Fibroblast of the aortic adventitia (primary cell): ENCODE measurements at places on chromosomes 5 and 9.

- peak; percentile 27 for DNase-seq
These were observed 329.5 kb downstream of the BNC2 start for GRCh38 chr9:16540743-16541613.

- peak; percentile 20 for DNase-seq
These were observed 4.5 kb downstream of the BRD9 start for GRCh38 chr5:887947-888637.

DNA sequence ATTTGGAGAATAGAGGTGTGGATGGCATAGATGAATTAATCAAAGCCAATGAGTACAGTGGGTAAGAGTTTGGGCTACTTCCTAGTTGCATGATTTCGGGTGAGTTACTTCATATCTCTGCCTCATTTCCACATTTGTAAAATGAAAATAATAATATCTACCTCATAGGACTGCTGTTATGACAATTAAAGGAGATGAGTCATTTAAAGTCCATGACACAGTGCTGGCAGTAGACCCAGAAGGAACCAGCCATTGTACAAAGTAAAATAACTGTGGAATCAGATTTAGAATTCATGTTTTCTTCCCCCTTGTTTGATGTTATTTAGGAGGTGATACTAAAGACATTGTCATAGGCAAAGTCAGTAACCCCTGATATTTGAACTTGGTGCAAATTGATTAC is 139.5 kb upstream of the SLC27A6 start:
- DNase-seq: peak; percentile 19

- DNase-seq: no peak
These were observed 55.9 kb upstream of the EGFL7 start for GRCh38 chr9:136606687-136607333.

DNA sequence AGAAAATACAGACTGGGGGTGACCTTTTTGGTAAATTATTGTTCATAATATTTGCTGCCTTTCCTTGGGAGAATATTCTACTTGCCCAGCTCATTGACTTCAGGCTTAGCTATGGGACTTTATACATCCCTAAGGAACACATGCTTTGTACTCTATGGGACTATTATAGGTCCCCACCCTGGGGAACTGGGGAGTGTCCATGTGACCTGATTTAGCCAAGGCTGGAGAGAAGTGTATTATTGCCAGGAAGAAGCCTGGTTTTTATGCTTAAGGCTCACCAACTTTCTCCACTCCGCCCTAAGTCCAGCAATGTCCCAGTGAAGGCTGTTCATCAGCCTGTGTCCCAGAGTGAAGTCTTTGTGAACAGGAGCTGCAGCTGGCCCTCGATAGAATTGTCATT is 16.6 kb upstream of the DRD1 start:
- no peak for DNase-seq

DNA sequence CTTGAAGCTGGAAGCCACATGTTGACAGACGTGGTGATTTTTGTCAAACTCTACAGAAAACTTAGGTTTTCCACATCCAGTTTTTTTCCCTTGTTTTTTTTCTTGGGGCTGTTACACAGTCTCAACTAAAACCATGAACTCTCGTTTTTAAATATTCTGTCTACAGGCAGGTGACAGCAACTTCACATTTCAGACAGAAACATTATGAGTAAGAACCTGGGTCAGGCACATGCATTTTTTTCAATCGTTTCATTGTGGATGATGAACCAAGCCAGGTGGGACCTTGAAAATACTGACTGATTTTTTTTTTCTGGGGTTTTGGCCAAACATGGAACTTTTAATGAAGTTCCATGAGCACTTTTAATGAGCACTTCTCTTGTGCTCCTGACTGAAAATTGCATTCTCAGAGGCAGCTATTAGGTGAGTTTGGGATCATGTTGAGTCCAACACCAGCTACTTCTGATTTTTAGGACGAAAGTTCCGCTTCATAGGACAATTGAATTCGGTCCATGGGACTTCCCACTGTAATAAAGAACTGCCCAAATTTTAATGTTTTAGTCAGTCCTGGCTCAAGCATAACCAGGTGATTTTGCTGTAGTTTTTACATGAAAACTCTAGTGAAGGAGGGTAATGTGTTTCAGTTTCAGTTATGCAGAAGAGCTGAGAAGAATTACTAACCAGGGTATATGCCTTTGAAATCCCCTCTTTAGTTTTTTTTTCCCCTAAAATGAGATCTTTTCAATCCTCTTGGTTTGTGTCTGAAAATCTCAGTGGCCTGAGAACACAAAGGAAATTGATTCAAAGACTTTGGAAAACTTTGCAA is 93.2 kb upstream of the ADAMTS16 start:
- no peak for DNase-seq

DNA sequence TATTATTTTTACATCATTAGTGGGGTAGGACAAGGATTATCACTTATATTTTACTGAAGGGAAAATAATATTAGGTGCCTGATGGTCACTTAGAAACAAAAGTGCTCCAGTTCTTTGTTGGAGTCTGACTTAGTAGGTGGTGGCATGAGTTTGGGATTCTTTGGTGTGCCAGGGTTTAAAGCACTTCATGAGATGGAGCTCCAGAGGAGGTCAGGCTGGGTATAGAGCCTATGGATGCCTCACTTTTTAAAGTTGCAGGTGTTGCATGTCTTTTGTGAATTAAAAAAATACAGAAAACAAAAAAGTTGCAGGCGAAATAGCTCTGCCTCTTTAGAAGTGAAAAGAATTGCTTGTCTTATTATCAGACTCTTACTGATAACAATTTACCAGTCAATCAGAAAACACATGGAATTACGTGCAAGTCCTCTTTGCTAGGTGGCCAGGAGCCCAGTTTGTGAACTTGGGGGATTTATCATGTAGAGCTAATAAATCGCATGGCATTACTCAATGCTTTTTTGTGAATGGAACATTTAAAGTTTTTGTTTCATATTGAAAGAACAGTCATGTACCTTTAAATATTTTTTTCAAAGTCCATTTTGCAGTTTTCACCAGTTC is 1.6 kb downstream of the ITK start:
- no peak for DNase-seq

DNA sequence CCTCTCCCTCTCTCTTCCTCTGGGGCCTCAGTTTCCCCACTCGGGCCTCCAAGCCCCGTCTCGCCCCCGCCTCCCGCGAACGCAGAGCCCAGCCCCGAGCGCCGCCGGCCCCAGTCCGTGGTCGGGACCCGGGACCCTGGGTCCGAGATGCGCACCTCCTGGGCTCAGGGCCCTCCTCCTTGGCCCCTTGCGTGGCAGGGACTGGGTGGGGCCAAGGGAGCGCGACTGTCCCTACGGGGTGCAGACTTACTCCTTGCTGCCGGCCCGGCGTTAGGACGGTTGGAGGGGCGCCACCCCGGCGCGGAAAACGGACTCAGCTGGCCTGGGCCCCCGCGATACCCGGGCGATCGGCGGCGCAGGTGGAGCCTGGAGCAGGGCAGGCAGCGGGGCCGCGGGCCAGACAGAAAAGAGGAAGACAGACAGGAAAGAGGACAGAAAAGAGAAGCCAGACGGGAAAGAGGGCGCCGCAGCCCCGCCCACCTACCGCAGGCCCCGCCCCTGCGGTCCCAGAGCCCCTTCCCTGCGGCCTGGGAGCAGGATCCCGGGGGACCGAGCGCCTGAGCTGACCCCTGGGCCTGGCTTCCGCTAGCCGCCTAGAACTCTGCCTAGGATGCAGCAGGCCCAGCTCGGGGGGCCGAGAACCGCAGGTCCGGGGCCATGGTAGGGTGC is at the start of gene GBGT1:
Gene GBGT1, minus strand, starts transcription at position 411 of the 669 bp plus-strand sequence. CDS start 1,502 bp downstream, outside the sequence.
- DNase-seq: no peak

DNA sequence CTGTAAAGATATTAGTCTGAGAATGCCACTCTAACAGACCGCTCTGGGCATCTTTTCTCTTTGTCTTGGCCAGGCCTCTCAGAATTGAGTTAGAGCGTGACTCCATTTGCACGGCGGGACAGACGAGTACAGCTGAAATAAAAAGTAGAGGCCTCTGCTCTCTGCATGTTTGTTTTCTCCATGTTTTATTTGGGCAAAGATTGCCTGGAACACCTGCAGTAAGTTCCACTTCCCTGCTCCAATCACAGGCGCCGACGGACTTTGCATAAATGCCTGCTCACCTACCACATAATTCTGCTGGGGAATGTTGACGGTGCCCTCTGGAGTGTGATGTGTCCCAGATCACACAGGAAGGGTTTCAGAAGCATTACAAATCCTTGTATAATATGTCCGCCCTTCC is 10.6 kb downstream of the SPOCK1 start:
- no peak for DNase-seq

DNA sequence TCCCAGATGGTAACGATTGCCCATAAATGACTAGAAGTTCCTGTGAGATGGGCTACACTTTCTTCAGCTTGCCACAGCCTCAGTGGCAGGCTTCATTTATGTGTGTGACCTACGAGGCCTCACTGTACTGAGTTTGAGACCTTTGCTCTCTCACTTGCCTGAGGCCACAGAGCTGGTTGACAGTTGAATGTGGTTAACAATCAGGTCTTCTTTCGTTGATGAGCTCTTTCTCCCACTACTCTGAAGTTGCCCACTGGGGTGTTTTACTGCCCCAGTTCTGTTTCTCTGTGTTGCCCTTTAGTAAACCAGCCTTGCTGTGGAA is 70.5 kb downstream of the CYFIP2 start:
- DNase-seq: no peak

GRCh38 chr5:80242849-80243248 is 13.0 kb downstream of the SERINC5 start:
- DNase-seq: no peak

- no peak for DNase-seq
These were observed 7.6 kb downstream of the MLLT3 start for GRCh38 chr9:20614602-20615216.

- DNase-seq: no peak
These were observed 209.5 kb downstream of the MEF2C start for GRCh38 chr5:88673253-88674105.

- peak; percentile 74 for DNase-seq
These were observed 196.2 kb upstream of the TUT7 start for GRCh38 chr9:86550401-86550800.

DNA sequence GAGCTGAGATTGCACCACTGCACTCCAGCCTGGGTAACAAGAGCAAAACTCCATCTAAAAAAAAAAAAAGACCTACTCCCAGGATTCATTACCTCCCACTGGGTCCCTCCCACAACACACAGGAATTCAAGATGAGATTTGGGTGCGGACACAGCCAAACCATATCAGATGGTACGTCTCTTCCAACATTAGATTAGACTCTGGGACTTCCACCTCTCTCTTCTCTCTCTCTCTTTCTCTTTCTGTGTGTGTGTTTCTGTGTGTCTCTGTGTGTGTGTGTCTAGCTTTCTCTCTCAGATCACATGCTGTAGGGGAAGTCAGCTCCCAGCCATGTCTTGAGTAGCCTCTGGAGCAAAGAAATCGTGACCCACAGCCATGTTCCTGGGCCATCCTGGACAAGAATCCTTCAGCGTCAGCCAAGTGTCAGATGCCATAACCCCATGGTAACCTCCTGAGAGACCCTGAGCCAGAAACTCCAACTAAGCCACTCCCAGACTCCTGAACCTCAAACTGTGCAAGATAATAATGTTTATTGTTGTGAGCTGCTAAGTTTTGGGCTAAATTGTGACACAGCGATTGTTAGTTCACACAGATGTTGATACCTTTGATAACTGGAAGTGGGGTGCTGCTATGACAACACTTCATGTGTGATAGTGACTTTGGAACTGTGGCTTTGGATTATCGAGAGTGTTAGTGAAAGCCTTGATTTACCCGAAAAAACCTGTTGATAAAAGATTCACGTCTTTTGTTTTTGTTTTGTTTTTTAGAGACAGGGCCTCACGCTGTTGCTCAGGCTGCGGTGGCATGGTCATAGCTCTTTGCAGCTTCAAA is 4.1 kb upstream of the CMBL start:
- no peak for DNase-seq

DNA sequence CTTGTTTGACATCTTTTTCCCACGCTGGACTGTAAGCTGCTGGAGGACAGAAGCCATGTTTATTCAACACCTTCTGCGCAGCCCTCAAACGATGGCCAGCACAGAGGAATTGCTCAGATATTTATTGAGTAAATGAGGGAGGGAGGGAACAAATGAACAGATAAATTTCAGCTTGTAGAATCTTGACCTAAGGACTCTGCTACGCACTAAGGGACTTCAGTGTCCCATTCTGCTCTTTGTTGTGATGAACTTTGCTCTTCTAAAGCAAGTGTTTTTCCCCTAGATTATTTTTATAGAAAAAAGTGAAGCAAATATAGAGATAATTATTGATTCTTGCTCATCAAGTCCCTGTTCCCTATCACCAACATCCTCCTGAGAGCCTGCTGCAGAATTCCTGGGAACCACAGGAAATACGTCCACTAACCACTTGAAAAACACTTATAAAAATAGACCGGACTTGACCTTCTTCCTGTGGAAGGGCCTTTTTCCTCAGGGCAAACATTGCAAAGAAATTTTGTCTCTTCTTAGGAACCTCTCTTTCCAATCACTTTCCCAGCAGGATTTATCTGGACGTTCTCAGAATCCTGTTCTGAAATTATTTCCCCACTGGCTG is 54.9 kb downstream of the FGF1 start:
- no peak for DNase-seq

GRCh38 chr5:96967400-96967799 is 31.5 kb downstream of the LNPEP start:
- DNase-seq: no peak

DNA sequence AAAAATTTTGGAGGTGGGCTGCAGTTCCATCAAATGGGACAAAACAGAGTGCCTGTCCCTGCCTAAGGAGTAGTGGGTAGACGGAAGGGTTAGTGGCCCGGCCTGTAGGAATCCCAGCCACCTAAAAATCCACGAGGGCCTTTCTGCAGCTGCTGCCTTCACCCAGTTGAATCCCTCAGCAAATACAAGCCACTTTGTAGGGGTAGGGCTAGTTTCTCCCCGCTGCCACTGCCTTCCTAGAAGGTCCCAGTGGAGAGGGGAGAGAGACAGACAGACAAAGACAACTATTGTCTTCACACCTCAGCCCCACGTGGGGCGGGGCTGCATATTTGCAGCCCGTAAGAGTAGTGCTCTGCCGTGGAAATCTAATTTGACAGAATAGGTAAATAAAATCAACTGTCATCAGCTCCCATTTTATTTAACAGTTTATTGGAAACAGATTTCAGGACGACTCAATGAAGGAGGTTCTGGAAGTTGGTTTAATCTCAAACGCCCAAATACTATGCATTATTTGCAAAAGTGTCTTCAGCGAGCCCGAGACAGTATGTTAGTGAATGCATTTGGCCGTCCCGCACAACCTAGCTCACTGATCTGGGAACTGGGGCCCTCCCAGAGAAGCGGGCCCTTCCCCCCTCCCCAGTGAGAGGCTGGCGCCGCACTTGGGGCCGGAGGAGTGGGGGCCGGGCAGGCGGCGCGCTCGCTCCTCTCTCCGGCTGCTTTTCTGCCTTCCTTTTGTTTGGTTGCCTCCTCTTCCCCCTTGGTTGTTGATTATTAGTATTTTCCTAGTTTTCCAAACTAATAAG is 67.6 kb upstream of the TBCA start:
- no peak for DNase-seq

GRCh38 chr5:174111287-174111973 is 65.9 kb downstream of the NSG2 start:
- DNase-seq: no peak

- no peak for DNase-seq
These were observed 1.8 kb upstream of the WNT8A start for GRCh38 chr5:138082033-138082432.

GRCh38 chr5:4513381-4513780 is 626.7 kb upstream of the ADAMTS16 start:
- DNase-seq: no peak

- DNase-seq: no peak
These were observed 5.1 kb downstream of the SLC25A48 start for GRCh38 chr5:135839566-135839965.

GRCh38 chr5:57054671-57055070 is 102.7 kb upstream of the MIER3 start:
- DNase-seq: no peak
